AML-193 (cell line): ENCODE measurements at places on chromosomes 13 and 19.
A peak's percentile ranks its signal among the peaks of the same experiment; 100 is the strongest.

GRCh38 chr13:47215736-47216135 lies 318.9 kb upstream of the HTR2A start:
- no peak for DNase-seq

DNA sequence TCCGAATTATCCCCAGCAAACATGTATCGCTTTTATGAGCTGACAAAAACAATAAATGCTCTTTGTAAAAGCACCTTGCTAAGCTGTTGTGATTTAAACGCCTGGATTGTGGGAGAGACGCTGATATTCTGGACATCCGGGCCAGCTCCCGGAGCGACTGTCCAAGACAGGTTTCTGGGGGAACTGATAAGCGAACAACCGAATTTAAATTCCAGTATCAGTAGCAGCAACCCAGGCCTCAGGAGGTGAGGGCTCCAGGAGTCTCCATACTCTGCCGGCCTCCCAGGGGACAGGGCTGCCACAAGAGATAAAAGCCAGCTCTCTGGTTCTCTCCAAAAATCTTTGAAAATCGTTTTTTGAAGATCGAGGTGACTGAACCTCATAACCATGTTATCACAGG lies 50.3 kb upstream of the VSTM2B start:
- no peak for DNase-seq

DNA sequence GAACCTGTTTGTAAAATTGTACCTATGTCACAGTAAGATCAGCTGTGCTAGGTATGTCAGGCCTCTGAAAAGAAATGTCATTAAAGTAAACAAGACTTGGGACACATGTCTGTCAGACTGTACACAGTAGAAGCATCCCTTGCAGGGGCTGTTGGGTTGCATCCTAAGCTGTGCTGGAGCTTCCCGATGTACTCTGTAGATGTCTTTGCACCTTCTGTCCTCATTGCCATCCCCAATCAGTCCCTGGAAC lies 48.7 kb upstream of the GPR183 start:
- DNase-seq, result no peak

- peak; percentile 74 for DNase-seq
Measured at GRCh38 chr19:3304871-3305423, 61.4 kb upstream of the NFIC start.

DNA sequence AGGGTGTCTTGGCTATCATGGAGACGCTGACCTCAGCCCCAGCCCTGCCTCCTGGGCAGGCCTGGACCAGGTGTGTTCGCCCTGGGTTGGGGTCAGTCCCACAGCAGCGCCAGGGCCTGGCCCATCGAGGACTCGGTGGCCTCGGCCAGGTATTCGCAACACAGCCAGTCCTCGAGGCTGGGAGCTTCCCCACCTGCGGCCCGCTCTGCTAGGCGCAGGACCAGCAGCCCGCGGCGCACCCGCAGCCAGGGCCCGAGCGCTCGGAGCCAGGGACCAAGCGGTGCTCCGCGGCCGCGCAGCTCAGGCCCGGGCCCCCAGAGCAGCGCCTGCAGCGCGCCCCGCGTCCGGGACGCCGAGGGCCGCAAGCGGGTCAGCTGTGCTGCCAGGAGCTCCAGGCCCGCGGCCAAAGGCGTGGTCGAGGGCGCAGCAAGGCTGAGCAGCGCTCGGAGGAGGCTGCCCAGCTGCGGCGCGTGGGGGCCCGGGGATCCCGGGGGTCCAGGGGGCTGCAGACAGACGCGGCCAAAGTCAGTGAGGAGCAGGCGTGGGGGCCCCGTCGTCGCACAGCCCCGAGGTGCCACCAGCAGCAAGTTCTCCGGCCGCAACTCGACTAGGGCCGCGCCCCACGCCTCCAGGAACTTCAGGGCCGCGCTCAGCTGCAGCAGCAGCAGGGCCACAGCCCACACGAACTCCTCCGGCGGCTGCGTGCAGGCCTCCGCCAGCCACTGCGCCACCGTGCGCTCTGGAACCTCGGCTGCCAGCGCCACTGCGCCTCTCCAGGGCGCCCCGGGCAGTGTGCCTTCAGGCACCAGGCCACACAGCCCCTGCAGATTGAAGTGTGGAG lies 6.2 kb downstream of the PEAK3 start:
- DNase-seq, result no peak

DNA sequence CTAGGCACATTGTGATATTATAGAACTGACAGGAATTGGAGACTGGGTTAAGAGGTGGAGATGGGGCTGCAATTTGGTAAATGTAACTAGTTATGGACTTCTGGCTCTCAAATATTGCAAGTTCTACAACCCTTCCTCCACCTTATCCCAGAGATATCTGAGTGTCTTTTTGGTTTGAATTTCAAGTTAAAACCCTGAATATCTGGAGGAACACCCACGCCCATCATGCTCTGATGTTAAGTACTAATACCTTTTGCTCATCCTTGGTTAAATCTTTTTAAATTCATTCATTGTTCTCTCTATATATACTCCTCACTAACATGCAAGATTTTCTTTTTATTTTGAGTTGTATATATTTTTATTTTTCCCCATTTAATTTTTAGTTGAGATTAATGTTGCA lies 28.9 kb downstream of the ITGBL1 start:
- no peak for DNase-seq

GRCh38 chr19:11152318-11153062 lies 3.1 kb downstream of the SPC24 start:
- DNase-seq, result no peak

- DNase-seq, result no peak
Measured at GRCh38 chr19:32890841-32891240, 21.3 kb upstream of the SLC7A9 start.

- no peak for DNase-seq
Measured at GRCh38 chr19:35540356-35540927, 5.0 kb upstream of the TMEM147 start.

DNA sequence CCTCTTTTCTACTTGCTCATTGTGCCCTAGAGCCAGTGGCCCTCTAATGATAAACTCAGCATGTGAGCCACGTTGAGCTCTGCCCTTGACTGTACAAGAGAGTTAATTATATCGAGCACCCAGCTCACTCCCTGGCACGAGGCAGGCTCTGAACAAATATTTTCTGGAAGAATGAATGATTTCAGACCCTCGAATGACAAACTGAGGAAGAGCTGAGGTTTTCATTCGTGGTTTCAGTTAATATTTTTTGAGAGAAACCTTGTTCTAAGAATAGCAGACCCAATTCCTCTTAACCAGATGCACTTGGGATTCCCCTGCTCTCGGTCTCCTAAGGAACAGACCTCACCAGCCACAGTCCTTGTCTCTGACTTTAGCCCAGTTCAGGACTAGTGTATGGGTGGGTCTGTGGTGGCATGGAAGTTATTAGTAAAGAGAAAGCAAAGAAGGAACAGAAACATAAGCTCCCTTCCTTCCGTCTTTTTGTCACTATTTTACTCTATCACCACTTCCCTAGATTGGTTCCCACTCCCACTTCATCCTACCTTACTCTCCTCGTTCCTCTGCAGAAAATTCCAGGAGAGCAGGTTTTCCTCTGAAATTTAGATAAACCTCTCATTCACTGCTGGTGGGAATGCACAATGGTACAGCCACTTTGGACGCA lies 22.1 kb upstream of the WDFY2 start:
- no peak for DNase-seq

GRCh38 chr19:13005861-13006370 lies 10.6 kb downstream of the NFIX start:
- DNase-seq, result no peak

GRCh38 chr19:18875726-18876125 lies 20.2 kb downstream of the CERS1 start:
- DNase-seq, result no peak

- DNase-seq, result no peak
Measured at GRCh38 chr19:33256261-33256660, 30.6 kb upstream of the SLC7A10 start.

DNA sequence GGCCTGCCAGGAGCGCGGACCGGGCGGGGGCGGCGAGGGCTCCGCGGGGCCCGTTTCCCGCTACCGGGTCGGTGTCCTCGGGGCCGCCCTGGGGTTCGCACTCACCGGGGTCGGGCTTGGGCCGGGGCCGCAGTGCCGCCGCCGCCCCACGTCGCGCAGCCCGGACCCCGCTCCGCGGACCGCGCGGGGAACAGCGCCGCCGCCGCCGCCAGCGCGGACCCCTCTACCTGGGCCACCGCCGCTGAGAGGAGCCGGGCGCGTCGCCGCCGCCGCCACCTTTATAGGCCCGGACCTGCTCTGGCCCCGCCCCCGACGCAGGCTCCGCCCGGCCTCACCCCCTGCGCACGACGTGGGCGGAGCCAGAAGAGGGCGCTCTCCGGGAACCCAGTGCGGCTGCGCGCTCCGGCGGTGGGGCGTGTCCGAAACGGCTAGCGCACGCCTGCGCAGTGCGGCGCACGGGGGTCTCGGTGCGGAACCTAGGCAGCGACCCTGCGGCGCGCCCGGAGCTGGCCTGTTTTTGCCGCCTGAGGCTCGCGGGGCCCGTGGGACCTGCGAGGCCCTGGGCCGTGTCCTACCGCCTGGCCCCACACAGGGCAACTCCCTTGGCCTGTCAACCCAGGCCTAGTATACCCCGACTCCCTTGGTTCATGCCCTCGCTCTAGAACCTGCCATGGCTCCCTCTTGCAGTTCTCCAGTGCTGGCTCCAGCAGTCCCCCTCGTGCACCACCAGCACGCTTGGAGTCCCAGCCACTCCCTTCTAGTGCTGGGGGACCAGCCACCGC lies at the start of gene MKNK2:
MKNK2 (minus strand) TSS at position 254 of the 782 bp plus-strand sequence. CDS start 393 bp downstream, outside the sequence.
- peak; percentile 63 for DNase-seq

DNA sequence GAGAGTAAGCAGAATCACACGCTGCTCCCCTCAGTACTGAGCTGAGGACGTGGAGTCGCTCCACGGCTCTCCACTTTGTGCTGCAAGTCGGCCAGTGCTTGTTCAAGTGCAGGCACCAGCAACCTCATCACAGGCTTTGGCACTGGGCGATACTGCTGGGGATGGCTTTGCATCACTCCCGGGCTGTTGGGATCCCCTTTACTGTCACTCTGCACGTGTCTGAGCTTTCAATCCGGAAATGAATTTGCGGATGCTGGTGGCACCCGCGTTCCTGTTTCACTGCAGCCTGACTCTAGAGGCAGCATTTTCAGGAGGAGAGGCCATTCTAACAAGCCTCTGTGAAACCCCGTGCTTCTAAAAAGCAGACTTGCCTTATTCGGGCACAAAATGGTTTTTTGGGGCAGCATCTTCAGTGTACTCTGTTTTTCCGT lies 19.1 kb downstream of the SMARCA4 start:
- no peak for DNase-seq

GRCh38 chr13:51844862-51845573 lies at the start of gene TMEM272:
Gene TMEM272 (minus strand): TSS chr13:51845177. CDS start chr13:51838530, 6,647 bp downstream.
- no peak for DNase-seq

- no peak for DNase-seq
Measured at GRCh38 chr19:47523473-47523872, 8.6 kb upstream of the NAPA start.

GRCh38 chr19:17021793-17022590 lies 4.6 kb downstream of the CPAMD8 start:
- DNase-seq, result peak; percentile 80

- no peak for DNase-seq
Measured at GRCh38 chr19:18392926-18393325, 4.5 kb downstream of the LRRC25 start.

GRCh38 chr13:100146534-100146933 lies 57.6 kb downstream of the PCCA start:
- DNase-seq, result no peak

DNA sequence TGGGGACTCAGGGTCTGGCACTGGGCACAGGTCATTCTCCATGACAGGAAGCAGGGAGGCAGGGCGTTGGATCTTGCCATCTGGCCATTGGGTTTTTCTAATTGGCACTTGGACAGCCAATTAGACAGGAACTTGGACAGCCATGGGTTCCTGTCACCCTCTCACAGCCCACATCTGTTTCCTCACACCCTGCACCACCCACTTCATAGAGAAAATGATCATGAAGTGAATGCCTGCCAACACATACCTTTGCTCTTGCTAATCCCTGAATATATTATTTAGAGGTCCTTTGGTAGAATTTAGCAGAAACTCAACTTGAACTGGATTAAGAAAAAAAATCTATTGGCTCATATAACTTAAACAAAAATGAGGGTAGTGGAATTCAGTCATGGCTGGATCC lies 4.9 kb upstream of the OLFM2 start:
- no peak for DNase-seq

DNA sequence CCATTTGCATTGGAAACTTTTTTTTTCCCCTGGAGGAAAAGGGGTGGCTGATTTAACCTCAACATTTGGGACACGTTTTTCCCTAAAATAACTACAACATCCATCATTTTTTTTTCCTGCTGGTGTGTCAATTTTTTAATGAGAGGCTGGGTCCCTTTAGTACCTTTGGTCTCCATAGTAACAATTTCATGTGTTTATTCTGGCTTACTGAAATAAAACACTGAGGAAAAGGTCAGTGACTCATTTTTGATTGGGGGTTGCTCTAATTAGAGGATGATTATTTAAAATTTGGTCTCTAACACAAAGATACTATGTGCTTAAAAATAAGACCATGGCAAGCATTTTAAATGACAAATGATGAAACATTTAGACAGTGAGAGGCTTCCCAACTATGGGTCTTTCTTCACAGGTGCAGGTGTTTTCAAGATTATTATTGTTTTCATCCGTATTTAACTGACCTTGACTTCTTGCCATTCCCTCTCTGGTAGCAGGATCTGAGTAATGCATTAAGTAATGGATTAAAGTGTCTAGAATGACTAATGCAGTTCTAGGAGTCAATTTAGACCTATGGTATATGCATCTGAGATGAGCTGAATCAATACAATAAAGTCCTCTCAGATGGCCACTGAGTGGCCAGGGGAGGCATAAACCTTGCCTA lies 406.4 kb downstream of the KCNRG start:
- no peak for DNase-seq
